ENCODE measurements at places on chromosomes 4 and X.

GRCh38 chr4:43766648-43767047 is 682.0 kb downstream of the KCTD8 start:
- no peak for DNase-seq

DNA sequence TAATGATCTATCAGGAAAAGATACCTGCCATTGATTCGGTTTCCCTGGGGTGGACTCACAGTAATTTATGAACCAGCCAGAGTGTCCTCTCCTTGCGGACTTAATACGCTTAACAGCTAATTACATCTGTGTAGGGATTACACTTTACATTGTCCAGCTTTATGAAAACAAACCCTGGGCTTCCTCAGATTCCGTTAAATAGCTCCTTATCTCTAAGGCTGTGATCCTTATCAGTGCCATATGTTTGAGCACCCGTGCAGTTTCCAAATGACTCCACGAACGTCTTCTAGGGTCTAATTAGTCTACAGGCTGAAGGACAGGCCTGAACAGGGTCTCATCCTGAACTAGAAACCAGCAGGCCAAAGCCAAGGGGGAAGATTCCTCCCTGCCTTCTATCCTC is 56.9 kb downstream of the KDR start:
- DNase-seq = no peak

GRCh38 chr4:89299153-89299791 is 8.3 kb downstream of the GPRIN3 start:
- DNase-seq = peak; percentile 58

DNA sequence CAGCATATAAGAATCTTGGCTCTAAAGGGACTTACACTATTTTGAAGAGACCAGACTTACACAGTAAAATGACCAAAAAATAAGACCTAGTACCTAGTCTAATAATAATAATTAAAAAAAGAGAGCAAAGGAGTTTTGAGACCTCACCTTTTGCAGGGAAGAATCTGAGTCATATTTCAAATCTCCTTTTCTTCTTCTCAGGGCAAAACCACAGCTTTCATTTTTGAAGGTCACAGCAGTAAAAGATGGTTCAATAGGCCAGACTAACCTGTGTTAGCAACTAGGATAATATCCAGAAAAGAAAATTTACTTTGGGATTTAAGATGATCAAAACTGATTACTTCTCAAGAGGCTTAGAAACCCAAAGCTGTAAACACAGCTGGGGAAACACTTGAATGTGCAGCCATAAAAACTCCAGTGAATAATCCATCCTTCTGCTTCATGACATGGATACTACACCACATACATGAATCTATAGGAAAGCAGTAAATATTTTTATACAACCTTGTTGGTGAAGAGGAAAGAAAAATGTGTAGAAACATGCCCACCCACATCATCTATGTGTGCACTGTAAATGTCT is 25.9 kb upstream of the LNX1 start:
- DNase-seq = no peak

GRCh38 chr4:109908731-109909130 is 4.0 kb upstream of the EGF start:
- no peak for DNase-seq

DNA sequence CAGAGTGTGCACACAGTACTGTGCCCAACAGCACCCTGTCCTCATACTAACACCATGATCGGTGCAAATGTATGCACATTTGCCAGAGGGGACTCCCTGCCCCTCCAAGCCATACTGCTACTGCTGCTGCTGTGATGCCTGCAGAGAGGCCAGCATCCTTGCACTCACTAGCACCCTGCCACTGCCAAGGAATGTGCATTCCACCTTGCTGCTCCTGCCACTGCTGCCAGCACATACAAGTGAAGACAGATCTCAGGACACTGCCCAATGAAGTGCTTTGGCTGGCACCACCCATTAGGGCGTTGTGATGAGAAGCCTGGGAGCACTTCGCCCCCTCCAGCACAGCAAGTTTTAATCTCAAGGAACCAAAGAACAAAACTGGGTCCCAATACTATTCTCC is 146.3 kb upstream of the DMD start:
- no peak for DNase-seq

- no peak for DNase-seq
Observed at GRCh38 chrX:130263016-130263415, 5.7 kb downstream of the ZNF280C start.

GRCh38 chr4:148265627-148266026 is 176.6 kb downstream of the NR3C2 start:
- no peak for DNase-seq

GRCh38 chrX:132333351-132333750 is 114.1 kb upstream of the RAP2C start:
- DNase-seq = no peak

DNA sequence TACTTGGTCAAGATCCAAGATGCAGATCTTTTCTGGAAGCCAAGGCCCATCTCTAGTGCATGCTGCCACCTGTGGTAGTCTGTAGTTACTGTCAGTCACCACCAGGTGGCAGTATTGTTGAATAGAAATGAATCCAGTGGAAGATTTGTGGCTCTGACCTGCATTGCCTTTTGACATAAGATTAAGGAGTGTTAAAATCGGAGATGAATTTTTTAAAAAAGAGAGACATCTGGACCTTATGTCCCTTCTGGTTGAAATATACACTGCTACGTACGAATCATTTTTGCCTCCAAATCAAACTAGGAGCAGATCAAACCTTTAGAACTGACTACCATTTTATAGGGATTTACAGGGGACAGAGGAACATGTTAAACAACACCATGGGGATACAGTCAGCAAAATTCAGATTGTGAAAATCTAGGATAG is 46.9 kb upstream of the RHOH start:
- peak; percentile 88 for DNase-seq

DNA sequence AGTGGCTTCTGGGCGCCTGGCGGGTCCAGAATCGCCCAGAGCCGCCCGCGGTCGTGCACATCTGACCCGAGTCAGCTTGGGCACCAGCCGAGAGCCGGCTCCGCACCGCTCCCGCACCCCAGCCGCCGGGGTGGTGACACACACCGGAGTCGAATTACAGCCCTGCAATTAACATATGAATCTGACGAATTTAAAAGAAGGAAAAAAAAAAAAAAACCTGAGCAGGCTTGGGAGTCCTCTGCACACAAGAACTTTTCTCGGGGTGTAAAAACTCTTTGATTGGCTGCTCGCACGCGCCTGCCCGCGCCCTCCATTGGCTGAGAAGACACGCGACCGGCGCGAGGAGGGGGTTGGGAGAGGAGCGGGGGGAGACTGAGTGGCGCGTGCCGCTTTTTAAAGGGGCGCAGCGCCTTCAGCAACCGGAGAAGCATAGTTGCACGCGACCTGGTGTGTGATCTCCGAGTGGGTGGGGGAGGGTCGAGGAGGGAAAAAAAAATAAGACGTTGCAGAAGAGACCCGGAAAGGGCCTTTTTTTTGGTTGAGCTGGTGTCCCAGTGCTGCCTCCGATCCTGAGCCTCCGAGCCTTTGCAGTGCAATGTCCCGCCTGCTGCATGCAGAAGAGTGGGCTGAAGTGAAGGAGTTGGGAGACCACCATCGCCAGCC is at the start of gene ATOH1:
TSS of gene ATOH1 (plus strand) at position 422 of the 663 bp plus-strand sequence. CDS start at position 596, 174 bp downstream.
- no peak for DNase-seq

GRCh38 chr4:126727461-126727860 is 905.3 kb upstream of the INTU start:
- DNase-seq = no peak

GRCh38 chrX:120560405-120560841 is 339 bp downstream of the CUL4B start:
- peak; percentile 35 for DNase-seq

DNA sequence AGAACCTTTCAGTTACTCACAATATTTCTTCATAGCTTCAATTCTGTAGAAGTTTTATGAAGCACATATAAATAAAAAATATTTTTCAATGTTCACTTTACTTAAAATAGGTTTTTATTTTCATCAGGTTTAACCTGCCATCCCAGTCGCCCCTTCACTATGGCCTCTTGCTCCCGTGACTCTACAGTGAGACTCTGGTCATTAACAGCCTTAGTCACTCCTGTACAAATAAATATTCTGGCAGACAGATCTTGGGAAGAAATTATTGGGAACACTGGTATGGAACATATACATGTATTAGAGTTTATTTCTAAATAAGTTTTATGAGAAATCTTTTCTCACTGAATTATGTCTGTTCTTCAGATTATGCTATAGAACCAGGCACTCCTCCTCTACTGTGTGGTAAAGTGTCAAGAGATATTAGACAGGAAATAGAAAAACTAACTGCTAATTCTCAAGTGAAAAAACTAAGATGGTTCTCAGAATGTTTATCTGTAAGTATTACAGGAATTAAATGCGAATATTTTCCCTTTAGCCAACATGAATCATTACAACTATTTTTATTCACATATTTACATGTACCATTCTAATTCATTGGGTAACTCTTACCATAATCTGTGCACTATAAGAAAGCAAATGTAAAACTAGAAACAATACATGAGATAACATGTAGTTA is 45.6 kb downstream of the SPATA4 start:
- DNase-seq = no peak

All from CD4-positive, alpha-beta T cell treated with Interleukin-12 subunit alpha and Interleukin-12 subunit beta, for 1 hour (primary cell).